Astrocyte (in vitro differentiated cells and primary cell): ENCODE measurements at places on chromosomes 6 and 20.

GRCh38 chr6:125843593-125843992 is 52.8 kb downstream of the NCOA7 start:
- no peaks in the 10 kb centered on the region for H3K27me3 ChIP-seq
- no peaks in the 10 kb centered on the region for H3K4me1 ChIP-seq
- no peak overlapping the region for H3K4me3 ChIP-seq
- DNase-seq: no peak

- no peaks in the 10 kb centered on the region for H3K4me1 ChIP-seq
- no peak overlapping the region for H3K4me3 ChIP-seq
- no peak for DNase-seq
- no peaks in the 10 kb centered on the region for H3K27me3 ChIP-seq
- H3K27ac ChIP-seq: no peak overlapping the region
- H3K36me3 ChIP-seq: no peaks in the 10 kb centered on the region
These were observed 186.4 kb upstream of the DEFB112 start for GRCh38 chr6:50236164-50236563.

DNA sequence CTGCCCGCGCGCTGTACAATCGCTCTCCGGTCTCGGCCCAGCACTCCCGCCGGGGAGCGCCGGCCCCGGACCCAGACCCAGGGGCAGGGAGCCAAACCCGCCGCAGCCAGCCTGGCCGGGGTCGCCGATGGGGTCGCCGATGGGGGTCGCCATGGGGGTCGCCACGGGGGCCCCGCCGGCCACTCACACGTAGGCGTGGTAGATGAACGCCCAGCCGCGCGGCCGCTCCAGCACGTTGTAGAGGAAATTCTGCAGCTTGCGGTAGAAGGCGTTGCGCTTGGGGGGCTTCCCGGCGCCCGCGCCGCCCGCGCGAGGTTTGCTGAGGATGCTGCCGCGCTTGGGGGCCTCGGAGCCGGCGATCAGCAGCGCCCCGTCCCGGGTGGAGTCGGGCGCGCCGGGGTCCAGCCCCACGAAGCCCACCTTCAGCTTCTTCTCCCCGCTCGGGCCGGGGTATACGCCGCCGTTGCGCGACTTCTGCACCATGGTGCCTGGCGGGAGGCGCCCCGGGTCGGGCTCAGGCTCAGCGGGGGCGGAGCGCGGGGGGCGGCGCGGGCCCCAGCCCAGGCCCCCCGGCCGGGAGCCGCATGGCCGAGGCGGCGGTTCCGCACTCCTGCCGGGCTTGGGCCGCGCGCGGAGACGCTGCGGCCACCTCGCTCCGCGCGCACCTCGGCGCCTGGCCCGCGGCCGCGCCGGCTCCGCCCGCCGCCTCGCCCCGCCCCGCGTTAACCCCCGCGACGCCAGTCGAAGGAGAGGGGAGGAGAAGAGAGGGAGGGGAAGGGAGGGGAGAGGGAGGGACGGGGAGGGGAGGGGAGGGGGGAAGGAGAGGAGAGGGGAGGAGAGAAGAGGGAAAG is at the start of gene KCNQ2:
TSS of gene KCNQ2 (minus strand) at position 675 of the 851 bp plus-strand sequence. CDS start at position 483, 192 bp downstream.
- no peaks in the 10 kb centered on the region for H3K36me3 ChIP-seq
- no peaks in the 10 kb centered on the region for H3K4me1 ChIP-seq
- H3K4me3 ChIP-seq: no peak within 1 kb of the TSS
- DNase-seq: no peak
- H3K27me3 ChIP-seq: peaks cover 44% of the 10 kb centered on the region

GRCh38 chr6:10740061-10740460 is 7.5 kb upstream of the TMEM14B start:
- H3K27ac ChIP-seq: no peak overlapping the region
- H3K4me3 ChIP-seq: no peak overlapping the region
- peaks cover 5% of the 10 kb centered on the region for H3K4me1 ChIP-seq
- H3K36me3 ChIP-seq: no peaks in the 10 kb centered on the region
- no peak for DNase-seq
- no peaks in the 10 kb centered on the region for H3K27me3 ChIP-seq

DNA sequence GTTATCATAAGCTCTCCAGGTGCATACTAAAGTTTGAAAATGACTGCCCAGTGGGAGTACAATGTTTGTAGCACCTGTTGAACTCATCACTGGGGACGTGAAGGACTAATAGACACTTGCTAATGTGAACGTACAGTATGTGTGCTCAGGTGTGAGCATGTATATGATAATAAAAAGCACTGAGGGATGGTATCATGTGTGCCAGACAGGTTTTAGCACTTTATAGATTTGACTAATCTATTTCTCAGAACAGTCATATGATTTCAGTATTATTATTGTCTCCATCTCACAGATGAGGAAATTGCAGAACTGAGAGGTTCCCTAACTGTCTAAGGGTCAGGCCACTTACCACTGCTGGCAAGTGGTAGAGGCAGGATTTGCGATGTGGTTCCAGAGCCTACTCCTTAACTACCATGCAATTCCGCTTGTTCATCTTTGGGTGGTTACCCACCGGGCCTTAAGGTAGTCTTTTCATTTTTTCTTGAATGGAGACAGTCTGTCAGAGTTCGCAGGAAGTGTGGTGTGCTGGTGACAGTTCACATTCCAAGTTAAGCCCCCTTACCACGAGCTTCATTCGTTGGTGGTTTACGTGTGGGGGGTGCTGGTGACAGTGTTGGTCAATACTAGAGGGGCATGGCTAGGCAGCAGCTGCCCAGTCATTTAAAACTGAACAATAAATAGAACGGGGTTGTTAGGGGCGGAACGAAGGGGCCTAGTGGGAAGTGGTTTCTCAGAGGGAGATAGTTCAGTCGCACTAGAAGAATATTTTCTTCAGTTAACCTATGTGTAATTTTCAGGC is 46.8 kb downstream of the RREB1 start:
- H3K4me3 ChIP-seq: no peak overlapping the region
- H3K4me1 ChIP-seq: peaks cover 29% of the 10 kb centered on the region
- H3K27me3 ChIP-seq: no peaks in the 10 kb centered on the region
- no peak overlapping the region for H3K27ac ChIP-seq

DNA sequence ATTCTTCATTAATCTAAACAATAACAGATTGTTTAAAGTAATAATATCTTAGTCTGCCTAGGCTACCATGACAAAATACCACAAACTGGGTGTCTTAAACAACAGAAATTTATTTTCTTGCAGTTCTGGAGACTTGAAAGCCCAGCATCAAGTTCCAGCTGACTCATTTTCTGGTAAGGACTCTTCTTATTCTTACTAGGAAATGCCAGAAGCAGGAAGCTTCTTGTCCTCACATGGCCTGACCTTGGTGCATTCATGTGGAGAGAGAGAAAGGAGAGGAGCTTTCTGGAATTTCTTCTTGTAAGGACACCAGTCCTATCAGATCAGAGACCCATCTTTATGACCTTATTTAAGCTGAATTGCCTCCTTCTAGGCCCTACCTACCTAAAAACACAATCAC is 110.5 kb downstream of the ANKRD60 start:
- no peaks in the 10 kb centered on the region for H3K36me3 ChIP-seq
- no peak overlapping the region for H3K27ac ChIP-seq
- H3K27me3 ChIP-seq: no peaks in the 10 kb centered on the region
- DNase-seq: peak; percentile 56

DNA sequence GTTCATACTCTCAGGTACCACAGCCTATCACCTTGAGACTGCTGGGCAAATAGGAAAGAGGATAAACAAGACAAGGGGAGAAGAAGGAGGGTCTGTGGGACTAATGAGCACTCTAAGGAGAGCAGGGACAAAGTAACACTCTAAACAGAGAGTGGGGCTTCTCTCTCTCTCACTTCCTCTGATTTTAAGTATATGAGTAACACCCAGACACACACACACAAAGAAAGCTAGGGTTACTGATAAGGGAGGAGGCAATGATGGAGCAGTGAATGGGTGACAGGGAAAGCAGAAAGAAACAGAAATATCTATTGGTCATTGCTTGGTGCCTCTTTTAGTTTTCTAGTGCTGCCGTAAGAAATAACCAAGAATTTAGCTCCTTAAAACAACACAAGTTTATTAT is 96.2 kb upstream of the RNF217 start:
- H3K4me3 ChIP-seq: no peak overlapping the region
- H3K4me1 ChIP-seq: peaks cover 4% of the 10 kb centered on the region
- no peak for DNase-seq
- H3K27me3 ChIP-seq: no peaks in the 10 kb centered on the region

GRCh38 chr20:33506576-33506975 is 16.7 kb downstream of the CBFA2T2 start:
- H3K4me3 ChIP-seq: no peak overlapping the region
- DNase-seq: no peak
- H3K27me3 ChIP-seq: no peaks in the 10 kb centered on the region
- H3K36me3 ChIP-seq: no peaks in the 10 kb centered on the region

DNA sequence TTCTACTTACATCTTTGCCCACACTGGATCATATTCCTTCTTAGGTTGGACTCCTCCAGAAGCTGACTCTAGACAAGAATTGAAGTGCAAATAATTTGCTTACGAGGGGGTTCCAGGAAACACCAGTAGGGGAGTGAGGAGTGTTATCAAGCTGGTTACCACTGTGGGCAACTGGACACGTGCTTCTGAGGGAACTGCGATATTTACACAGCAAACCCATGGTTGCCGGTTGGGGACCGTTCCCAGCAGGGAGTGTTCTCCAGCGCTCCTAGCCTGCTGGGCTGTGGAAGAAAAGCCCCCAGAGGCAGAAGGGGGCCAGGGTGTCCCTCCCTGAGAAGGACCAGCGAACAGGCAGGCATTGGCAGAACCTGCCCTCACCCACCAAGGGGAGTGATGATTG is 21.7 kb downstream of the MDFI start:
- H3K27me3 ChIP-seq: peaks cover 15% of the 10 kb centered on the region
- peaks cover 12% of the 10 kb centered on the region for H3K4me1 ChIP-seq
- H3K36me3 ChIP-seq: no peaks in the 10 kb centered on the region

DNA sequence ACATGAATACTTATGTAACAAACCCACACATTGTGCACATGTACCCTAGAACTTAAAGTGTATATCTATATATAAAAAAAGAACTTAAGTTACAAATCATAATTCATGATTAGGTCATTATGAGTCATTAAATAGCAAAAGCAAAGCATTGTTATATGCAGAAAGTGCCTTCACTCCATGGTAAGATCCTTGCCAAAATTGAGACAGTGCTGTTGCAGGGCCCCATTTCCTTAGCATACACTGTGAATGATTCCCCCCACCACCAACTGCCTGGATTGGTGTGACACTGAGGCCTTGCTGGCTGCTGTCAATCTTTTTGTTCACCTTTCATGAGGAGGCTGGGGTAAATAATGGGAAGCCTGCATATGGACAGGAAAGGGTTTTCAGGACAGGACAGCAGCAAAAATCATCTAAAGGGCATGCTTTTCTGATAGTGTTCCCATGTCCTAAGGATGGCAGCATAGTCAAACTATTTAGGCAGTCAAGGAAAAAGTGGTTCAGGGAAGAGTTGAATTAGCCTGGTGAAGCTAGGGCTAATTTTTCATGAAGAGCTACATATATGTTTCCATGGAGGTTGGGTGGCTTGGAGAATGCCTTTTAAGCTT is 188.2 kb upstream of the ASCC3 start:
- H3K27me3 ChIP-seq: no peaks in the 10 kb centered on the region
- H3K27ac ChIP-seq: no peak overlapping the region
- DNase-seq: no peak
- H3K4me3 ChIP-seq: no peak overlapping the region

GRCh38 chr6:148805777-148806176 is 58.9 kb downstream of the UST start:
- H3K4me1 ChIP-seq: no peaks in the 10 kb centered on the region
- no peaks in the 10 kb centered on the region for H3K36me3 ChIP-seq
- H3K4me3 ChIP-seq: no peak overlapping the region
- no peak overlapping the region for H3K27ac ChIP-seq

DNA sequence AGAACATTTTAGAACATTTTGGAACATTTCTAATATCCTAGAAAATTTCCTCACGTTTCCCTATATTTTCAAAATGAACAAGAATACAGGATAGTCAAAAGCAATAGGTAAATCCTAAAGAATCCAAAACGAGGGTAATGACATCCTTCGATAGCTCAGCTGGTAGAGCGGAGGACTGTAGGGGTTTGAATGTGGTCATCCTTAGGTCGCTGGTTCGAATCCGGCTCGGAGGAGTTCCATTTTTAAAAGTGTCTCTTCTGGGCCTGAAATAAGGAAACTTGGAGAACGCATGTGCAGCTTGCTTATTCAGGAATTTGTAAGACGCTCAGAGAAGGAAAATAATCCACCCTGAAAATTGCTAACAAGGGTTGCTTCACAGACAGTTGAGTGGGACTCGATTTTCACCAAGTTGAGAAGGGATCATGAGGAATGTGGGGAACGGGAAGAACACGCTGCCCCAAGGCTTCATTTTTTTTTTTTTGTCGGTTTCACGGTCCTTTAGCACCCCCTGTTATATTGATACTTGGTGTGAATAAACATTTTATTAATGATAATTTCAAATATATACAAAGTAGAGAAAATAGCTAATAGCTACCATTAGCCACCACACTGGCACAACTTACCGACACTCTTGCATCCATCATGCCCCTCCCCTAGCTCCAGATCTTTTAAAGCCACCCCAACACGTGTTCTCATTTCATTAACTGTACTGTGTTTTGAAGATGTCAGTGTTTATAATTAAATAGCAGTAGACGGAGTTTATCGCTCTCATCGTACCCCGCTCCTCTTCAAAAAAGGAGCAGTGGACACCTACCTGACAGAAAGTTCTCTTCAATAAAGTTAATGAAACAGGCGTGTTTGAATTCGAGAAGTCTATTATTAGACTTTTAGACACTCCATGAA is 1.8 kb upstream of the ABT1 start:
- peak; percentile 64 for DNase-seq
- H3K4me1 ChIP-seq: peaks cover 17% of the 10 kb centered on the region
- H3K27ac ChIP-seq: no peak overlapping the region
- peaks cover 17% of the 10 kb centered on the region for H3K36me3 ChIP-seq
- peaks cover 22% of the 10 kb centered on the region for H3K27me3 ChIP-seq
- peak overlapping the region; percentile 99 for H3K4me3 ChIP-seq

- H3K4me1 ChIP-seq: peaks cover 5% of the 10 kb centered on the region
- DNase-seq: no peak
- H3K4me3 ChIP-seq: no peak overlapping the region
These were observed 90.2 kb upstream of the CDH4 start for GRCh38 chr20:61161726-61162390.

- no peaks in the 10 kb centered on the region for H3K36me3 ChIP-seq
- H3K27ac ChIP-seq: no peak overlapping the region
- peaks cover 3% of the 10 kb centered on the region for H3K27me3 ChIP-seq
- no peak overlapping the region for H3K4me3 ChIP-seq
These were observed 107.8 kb downstream of the DHX35 start for GRCh38 chr20:39069976-39070375.

GRCh38 chr6:13302751-13303667 is 25.3 kb downstream of the TBC1D7 start:
- H3K4me1 ChIP-seq: peaks cover 30% of the 10 kb centered on the region
- peak; percentile 92 for DNase-seq
- H3K27me3 ChIP-seq: no peaks in the 10 kb centered on the region
- H3K36me3 ChIP-seq: peaks cover 14% of the 10 kb centered on the region

DNA sequence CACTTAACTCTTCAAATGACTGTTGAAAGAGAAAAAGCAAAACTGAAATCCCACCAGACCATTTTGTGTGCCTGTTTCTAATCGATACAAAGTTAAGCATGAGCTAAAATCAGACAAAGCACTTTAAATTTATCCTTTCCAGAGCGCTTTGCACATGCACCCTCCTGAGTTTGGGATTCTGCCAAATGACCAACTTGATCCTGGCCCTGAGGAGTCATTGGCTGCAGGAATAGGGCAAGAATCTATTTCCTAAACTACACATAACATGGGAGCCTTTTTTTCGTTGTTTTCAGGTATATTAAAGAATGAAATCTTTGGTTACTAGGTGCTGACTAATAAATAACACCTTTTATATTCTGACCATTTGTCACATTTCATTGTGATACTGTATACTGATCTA is 23.8 kb upstream of the MTHFD1L start:
- no peak overlapping the region for H3K4me3 ChIP-seq
- peaks cover 3% of the 10 kb centered on the region for H3K36me3 ChIP-seq
- no peaks in the 10 kb centered on the region for H3K4me1 ChIP-seq
- H3K27me3 ChIP-seq: no peaks in the 10 kb centered on the region
- DNase-seq: no peak

GRCh38 chr6:127464161-127464880 is 5.1 kb upstream of the KIAA0408 start:
- no peaks in the 10 kb centered on the region for H3K36me3 ChIP-seq
- peak; percentile 86 for DNase-seq
- H3K27ac ChIP-seq: peak overlapping the region; percentile 76
